HuH-7 (cell line): ENCODE measurements at places on chromosomes 6 and 20.

GRCh38 chr6:92706976-92707375 is 712.4 kb downstream of the EPHA7 start:
- DNase-seq = no peak

DNA sequence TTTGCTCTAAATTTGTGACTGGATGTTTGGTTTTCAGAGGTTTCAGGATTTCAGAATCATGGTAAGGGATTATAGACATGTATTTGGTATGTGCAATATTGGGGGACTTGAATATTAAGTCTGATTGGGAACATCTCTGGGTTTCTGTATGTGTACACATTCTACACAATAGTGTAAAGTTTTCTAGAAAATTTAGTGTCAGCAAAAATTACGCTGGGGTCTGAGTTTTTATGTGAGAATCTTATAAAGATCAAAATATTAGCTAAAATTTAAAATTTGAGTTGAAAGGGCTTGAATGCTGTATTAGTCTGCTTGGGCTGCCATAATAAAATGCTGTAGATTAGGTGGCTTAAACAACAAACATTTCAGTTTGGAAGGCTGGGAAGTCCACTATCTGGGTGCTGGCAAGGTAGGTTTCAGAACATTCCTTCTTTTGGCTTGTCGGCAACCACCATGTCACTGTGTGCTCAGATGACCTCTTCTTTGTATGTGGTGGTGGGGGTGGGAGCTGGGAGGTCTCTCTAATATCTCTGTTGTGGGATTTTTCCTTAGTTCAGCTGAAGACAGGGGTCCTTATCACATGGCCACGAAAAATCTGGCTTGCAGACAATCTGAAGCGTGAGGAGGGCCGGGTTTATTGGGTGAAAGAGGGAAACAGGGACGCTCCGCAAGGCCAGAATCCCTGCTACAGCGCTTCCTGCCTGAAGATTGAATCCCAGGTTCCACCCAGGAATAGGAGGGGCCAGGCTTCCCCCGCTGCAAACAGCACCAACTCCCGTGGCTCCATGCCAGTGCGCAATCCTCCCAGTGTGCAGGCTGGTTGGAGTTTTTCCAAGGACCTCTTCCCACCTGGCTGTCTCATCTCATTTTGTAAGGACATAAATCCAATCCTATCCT is 299.7 kb downstream of the PLCB1 start:
- no peak for DNase-seq

GRCh38 chr20:8805737-8806442 is 263.0 kb upstream of the PLCB4 start:
- no peak for DNase-seq

DNA sequence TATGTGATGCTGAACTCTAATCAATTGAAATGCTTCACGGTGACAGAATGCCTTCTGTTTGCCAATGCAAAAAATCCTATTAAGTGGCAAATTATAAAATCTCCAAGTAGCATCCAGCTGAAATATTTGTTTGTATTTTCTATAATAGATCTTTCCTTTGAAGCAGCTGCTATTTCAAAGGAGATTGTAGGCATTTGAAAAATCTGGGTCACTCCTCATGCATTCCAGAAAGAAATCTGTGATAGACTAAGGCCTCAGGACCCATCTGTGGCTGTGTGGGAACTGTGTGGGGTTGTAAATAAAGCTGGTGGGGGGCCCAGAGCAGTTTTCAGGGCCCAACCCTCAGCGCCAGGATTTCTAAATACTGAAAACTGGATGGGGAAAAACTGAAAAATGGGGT is 216.9 kb upstream of the ARG1 start:
- no peak for DNase-seq

DNA sequence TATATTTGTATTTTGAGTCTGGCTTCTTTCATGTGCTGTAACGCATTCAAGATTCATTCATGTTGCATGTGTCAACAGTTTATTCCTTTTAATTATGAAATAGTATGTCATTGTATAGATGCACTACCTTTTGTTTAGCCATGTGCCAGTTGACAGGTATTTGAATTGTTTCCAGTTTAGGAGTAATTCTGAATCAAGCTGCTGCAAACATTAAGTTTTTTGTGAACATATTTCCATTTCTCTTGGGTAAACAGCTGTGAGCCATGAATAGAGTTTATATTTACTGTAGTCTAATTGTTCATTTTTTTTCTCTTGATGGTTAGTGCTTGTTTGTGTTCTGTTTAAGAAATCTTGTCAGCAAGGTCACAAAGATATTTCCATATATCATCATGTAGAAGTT is 142.4 kb upstream of the RIPOR2 start:
- no peak for DNase-seq

- DNase-seq = peak; percentile 75
Observed at GRCh38 chr20:10603971-10604864, 69.6 kb downstream of the JAG1 start.

DNA sequence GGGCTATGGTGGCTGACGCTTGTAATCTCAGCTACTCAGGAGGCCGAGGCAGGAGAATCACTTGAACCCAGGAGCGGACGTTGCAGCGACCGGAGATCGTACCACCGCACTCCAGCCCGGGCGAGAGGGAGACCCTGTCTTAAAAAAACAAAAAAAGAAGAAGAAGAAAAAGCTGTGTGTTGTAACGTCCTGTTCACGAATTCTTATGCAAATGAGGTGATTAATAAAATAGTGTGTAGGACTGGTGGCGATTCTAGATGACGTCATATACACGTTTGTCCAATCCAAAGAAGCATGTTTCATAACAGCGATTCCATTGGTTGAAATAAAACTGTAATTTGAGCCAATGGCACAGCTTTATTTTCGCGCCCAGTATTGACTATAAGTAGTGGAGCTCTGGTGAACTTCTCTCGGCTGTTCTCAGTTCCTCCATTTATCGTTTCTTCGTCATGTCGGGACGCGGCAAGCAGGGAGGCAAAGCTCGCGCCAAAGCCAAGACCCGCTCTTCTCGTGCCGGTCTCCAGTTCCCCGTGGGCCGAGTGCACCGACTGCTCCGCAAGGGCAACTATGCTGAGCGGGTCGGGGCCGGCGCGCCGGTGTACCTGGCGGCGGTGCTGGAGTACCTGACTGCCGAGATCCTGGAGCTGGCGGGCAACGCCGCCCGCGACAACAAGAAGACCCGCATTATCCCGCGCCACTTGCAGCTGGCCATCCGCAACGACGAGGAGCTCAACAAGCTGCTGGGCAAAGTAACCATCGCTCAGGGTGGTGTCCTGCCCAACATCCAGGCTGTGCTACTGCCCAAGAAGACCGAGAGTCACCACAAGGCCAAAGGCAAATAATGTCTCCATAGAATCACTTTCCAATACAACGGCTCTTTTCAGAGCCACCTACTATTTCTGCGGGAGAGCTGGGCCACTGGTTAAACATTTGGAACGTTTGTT is 47.0 kb downstream of the OR2B2 start:
- peak; percentile 88 for DNase-seq

DNA sequence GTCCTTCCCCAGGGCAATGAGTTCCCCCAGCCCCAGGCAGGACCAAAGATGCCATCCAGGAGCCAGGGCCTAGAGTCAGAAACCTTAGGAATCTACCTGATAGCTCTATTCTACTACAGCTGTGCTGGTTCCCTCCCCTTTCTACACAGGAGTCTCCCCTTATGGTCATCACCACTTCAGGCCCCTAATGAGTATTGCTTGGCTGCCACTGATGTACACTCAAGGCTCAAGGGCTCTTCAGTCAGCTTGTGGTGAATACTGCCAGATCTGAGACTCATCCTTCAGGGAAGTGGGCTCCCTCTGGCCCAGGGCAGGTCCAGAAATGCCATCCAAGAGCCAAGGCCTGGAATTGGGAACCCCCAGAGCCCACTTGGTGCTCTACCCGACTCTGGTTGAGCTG is 248.6 kb downstream of the ALDH8A1 start:
- DNase-seq = no peak

DNA sequence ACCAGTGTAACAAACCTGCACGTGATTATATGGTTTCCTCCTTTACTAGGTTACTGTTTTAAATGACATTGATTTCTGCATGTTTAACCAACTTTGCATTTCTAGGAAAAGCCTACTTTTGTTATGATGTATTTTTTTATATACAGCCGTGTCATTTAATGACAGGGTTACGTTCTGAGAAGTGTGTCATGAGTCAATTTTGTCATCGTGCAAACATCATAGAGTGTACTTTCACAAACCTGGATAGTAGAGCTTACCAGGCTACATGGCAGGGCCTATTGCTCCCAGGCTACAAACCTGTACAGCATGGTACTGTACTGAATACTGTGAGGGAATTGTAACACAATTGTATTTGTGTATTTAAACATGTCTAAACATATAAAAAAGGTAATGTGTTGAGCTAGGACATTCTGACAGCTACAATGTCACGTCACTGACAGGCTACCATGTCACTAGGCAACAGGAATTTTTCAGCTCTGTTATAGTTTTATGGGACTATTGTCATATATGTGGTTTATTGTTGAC is 205.3 kb downstream of the PRL start:
- DNase-seq = no peak

- DNase-seq = no peak
Observed at GRCh38 chr6:136427378-136427717, 122.9 kb downstream of the MAP7 start.

GRCh38 chr20:50339466-50339901 is 148.9 kb downstream of the CEBPB start:
- no peak for DNase-seq

GRCh38 chr20:6768228-6769140 is 998 bp downstream of the BMP2 start:
- DNase-seq = peak; percentile 37
